ENCODE measurements at places on chromosomes 3 and 15.

DNA sequence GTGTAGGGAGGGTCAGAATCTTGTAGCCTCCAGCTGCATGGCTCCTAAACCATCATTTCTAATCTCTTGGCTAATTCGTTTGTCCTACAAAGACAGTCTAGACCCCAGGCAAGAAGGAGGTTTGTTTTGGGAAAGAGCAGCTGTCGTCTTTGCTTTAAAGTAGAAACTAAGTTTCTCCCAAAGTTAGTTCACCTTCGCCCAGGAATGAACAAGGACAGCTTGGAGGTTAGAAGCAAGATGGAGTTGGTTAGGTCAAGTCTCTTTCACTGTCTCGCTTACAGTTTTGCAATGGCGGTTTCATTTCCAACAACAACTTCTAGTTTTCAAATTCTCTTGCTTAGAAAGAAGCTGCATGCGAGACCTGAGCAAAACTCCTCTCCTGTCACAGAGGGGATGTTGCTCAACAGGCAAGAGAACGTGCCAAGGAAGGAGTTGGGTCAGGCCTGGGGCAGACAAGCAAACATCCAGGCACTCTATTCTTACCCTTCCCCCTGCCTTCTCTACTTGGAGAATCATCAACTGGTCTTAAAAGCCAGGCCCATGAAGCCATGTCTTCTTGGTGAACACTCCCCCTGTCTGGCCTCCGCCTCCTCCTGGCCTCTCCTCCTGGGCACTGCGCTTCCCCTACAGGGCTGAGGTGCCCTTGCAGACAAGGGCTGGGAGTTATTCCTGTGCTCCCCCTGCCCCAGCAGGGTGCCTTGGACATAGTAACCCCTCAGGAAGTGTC is 57.6 kb downstream of the TMEM44 start:
- DNase-seq, result no peak

- no peak for DNase-seq
Measured at GRCh38 chr3:122066331-122067213, 11.4 kb downstream of the CD86 start.

DNA sequence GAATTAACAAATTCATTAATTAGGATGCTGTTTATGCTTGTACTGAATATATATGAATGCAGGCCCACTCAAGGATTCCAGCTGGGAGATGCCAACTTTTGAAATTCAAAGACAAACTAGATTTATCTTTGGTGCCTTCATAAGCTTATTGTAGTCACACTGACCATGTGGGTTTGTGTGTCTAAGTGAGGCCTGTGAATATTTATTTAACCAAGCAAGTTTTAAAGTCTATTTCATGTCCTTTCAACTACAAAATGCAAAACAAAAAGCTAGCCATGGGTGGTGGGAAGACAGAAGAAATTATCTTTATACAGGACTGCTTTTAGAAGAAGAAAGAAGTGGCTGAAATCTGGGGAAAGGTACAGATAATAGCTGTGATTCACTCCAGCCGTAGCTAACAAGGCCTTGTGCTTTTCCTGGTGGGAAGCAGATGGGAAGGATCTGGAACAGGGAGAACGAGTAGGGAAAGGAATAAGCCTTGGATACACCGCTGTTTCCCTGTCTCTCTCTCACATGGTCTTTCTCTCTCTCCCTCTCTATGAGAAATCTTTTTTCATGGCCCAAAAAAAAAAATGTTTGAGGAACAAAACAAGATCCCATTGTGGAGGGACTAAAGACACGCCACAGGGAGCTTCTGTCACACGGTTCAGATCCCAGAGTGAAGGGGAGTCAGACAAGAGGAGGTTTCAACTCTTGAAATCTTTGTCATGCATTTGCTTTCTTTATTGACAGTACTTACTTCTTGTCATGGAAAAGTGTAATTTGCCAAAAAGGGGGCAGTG is 225.5 kb downstream of the RORA start:
- no peak for DNase-seq

GRCh38 chr15:32866454-32867312 is 148.9 kb downstream of the GREM1 start:
- no peak for DNase-seq

GRCh38 chr3:116483135-116483534 is 37.8 kb upstream of the LSAMP start:
- no peak for DNase-seq

- DNase-seq, result no peak
Measured at GRCh38 chr3:14475621-14476020, 64.5 kb downstream of the GRIP2 start.
